ENCODE measurements at places on chromosomes 12 and 14.

DNA sequence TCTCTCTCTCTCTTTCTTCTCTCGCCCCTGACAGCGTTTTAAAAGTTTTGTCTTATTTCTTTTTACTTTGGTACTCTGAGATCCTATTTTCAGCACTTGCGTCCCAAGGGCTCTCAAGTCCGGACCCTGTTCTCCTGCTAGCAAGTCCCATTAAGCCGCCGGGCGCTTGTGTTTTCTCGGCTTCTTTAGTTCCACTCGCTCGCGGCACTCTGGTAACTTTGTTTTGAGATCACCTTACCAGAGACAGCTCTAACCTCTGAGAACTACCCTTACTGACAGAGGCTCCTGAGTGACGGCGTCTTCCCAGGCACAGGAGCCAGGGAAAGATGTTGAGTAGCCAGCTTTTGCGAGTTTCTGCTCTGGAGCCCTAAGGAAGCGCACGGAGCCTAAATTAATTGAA, 2.7 kb upstream of the MYF5 start:
- no peak for DNase-seq

- no peak for DNase-seq
Observed at GRCh38 chr12:124684971-124685688, 117.7 kb upstream of the NCOR2 start.

- no peak for DNase-seq
Observed at GRCh38 chr12:124259154-124260066, 35.5 kb upstream of the RFLNA start.

DNA sequence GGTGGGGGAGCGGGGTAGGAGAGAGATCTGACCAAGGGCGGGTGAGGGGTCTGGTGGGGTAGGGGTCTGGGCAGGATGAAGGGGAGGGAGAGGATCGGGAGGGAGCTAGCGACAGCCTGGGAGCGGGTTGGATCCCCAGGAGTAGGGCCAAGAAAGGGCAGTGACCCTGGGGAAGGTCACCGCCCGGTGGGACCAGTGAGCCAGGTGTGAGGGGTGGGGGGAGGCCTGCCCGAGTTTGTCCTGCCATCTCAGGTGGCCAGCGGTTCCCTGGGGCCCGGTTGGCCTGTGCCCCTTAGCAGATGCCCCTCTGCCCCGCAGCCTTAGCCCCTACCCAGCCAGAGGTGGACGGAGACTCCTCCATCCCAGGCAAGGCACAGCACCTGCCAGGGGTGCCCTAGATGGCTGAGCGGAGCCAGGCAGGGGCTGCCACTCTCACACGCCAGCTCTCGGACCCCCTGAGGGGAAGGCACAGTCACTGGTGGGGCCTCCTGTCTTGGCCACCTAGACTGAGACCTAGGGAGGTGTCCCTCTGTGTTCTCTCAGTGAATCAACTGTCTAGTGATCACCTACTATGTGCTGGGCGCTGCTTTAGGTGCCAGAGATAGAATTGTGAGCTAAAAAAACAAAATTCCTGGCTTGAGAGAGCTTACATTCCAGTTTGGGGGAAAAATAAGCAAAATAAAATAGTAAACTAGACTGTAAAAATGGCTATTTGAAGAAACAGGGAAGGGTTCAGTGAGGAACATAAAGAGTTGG, 629 bp upstream of the TTC7B start:
- DNase-seq, result no peak

DNA sequence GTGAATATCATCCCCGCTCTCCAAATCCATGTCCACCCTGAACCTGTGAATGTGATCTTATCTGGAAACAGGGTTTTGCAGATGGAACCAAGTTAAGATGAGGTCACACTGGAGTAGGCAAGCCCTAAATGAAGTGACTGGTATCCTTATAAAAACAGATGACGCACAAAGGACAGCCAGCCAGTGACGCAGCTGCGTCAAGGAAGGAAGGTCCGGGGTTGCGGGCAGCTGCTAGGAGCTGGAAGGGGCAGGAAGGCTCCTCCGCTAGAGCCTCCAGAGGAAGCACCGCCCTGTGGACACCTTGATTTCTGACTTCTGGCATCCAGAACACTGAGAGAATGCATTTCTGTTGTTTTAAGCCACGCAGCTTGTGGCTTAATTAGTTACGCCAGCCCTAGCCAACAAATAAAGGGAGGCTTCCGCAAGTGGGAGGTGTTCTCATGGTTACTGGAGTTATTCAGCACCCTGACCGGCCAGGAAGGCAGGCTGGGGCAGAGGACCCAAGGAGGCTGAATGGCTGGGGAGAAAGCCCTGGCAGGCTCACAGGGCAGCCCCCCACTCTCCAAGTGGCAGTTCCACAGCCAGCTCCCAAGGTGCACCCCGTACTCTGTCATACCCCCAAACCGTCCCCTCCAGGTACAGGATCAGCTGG, 127.6 kb upstream of the NCOR2 start:
- DNase-seq, result no peak

GRCh38 chr12:68798882-68799234, 9.1 kb upstream of the MDM2 start:
- DNase-seq, result no peak

DNA sequence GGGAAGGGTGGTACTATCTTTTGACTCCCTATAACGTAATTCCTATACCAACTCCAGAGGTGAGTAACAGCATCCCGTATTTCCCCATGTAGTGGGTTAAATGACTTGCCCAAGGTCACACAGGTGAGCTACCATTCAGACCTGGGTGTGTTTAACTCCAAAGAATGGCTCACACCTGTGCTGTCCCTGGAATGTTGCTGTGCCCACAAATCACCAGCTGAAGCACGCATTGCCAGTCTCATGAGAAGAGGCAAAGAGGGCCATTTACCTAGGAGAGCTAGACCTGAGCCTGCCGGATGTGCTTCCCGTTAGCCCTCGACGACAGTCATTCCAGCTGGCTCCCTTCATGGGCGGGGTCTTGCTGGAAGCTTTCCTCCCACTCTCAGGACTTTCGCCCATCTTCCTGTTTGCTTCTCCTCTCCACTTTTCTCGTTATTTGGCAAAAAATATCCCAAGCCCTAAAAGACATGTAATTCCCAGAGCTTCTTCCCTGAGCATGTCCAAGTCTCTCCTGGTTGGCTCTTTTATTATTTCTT, 106.6 kb upstream of the VASH1 start:
- no peak for DNase-seq

DNA sequence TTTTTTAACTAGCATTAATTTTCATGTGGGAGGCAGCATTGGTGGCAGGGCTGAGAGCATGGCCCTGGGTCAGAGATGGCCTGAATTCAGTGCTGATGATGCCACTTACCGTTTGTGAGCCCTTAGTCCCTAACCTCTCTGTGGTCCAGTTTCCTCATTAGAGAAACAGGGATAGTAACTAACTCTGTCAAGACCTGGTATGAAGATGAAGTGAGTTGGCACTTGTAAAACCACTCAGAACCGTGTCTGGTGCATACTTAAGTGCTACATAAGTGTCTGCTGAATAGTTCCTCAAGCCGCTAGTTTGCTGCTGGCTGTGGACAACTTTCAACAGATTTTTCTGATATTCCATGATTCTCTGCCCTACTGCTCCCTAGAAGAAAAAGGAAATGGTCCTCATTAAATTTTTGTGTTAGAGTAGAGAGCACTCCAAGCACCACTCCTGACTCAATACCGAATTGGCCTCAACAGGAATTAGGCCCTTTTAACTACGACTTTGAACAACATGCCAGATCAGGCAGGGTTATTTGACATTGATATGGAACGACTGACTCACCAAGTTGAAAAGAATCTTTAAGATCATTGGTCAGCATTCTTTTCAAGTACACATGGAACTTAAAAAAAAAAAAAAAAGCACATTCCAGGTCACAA, 250.2 kb downstream of the ANO2 start:
- DNase-seq, result no peak

DNA sequence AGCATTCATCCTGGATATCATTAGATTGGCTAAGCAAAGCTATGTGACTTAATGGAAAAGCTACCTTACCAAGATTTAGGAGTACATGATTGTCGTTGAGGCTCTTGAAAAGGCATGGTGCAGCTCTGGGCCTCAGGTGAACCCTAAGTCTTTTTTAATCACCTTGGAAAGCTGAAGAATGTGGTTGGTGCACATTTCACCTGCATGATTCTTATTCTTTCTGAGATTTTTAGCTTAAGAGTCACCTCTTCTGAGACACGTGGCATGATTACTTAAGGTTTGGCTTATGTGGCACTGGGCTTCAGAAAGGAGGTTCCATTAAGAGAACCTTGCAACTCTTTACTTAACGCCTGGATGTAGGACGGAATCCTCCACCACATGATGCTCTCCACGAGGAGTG, 498.5 kb downstream of the TMEM117 start:
- DNase-seq, result no peak

DNA sequence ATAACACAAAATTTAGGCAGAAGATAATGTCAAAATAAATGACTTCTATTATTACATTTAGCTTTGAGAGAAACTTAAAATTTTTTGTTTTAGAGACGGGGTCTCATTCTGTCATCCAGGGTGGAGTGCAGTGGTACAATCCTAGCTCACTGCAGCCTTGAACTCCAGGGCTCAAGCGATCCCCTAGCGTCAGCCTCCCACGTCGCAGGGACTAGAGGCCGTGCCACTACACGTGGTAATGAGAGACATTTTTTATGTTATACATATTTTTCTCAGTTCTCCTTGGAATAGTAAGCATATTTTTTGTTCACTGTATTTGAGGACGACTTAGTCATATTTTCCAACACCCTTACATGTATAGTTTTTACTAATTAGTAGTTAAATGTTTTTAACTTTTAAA, 21.5 kb upstream of the NUDT4 start:
- no peak for DNase-seq

DNA sequence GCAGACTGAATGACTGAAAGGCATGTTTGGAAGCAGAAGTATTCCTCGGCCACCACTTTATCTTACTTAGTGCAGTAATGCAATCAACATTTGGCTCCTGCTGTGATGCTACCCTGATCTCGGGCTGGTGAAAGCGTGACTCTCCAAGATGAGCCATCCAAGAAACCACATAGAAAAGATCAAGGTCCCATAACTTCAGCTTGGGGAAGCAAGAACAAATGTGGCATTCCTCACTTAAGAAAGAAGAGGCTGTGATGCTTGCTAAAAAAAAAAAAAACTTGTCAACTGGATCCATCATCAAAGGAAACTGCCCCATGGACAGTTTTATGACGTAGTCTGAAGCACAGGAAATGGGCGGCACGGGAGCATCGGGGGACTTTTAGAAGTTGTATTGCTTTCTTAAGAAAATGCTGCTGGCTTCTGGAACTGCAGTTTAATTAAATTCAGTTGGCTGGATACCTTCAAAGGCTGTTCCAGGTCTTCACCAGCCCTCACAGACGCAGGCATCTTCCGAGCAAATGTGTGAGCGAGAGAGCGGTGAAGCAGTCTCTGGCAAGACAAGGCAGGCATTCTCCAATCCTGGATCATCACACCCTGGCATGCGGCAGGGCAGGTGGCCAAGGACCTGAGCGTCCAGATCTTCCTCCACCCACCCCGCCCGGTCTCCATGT, 38.2 kb upstream of the MAP1LC3B2 start:
- DNase-seq, result no peak

GRCh38 chr12:16766736-16767135, 160.8 kb upstream of the LMO3 start:
- DNase-seq, result no peak

DNA sequence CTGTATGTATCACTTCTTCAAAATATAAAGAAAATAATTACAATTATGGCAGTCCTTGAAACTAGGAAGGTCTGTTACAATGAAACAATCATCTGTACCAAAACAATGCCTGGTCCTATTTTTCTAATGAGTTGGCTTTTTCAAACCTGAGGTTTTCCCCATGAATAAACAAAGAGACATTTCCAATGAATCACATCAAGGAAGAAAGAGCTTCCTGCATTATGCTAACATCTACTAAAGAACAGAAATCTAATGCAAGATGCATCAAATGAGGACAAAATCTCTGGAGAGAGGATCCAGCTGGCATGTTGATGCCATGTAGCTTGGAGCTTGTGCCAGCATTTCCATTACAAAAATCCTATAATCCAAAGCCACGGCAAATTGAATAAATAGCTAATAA, 29.3 kb downstream of the NIN start:
- DNase-seq, result no peak

DNA sequence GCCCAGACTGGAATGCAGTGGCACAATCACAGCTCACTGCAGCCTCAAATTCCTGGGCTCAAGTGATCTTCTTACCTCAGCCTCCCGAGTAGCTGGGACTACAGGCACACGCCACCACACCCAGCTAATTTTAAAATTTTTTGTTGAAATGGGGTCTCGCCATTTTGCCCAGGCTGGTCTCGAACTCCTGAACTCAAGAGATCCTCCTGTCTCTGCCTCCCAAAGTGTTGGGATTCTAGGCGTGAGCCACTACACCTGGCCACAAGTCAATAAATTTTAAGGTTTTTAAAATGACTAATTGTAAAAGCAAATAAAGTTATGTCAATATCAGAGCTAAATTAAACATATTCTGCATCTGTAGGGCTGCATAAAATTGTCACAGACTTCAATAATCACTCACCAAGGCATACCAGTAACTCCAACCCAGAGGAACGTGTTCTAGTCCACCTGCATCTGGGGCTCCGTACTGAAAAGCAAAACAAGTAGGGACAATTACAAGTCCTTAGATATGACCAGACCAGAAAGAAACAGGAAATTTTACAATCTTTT, 13.9 kb downstream of the GNS start:
- DNase-seq, result no peak

GRCh38 chr12:102503056-102503681, 22.8 kb upstream of the IGF1 start:
- DNase-seq, result no peak

- no peak for DNase-seq
Observed at GRCh38 chr14:91861091-91861490, 6.2 kb downstream of the TC2N start.

- DNase-seq, result no peak
Observed at GRCh38 chr12:29739279-29739991, 44.3 kb downstream of the TMTC1 start.

All from stimulated activated naive CD4-positive, alpha-beta T cell treated with Interleukin-2 at 50 U/mL for 16 hours (primary cell).